Large intestine (tissue), 12 donors: ENCODE measurements at places on chromosomes 12 and 14.

DNA sequence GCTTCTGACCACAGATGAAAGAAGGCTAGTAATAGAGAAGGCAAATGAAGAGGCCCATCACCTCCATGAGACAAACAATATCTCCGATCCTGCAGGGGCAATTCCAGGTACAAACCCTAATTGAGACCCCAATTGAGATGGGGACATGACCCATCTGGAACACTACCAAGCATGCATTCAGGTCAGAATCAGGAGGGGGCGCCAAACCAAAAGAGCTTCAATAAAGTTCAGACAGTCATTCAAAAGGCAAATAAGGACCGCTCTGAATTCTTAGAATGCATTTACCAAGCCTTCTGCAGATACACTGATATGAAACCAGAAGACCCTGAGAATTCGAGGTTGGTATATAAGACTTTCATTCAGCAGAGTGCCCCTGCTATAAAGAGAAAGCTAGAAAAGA is 10.2 kb upstream of the EDDM3B start:
- no peak for DNase-seq

- no peak for DNase-seq
These were observed 157.4 kb upstream of the TMEM260 start for GRCh38 chr14:56422221-56422620.

GRCh38 chr14:32809255-32809654 is 129.4 kb upstream of the NPAS3 start:
- no peak for DNase-seq

DNA sequence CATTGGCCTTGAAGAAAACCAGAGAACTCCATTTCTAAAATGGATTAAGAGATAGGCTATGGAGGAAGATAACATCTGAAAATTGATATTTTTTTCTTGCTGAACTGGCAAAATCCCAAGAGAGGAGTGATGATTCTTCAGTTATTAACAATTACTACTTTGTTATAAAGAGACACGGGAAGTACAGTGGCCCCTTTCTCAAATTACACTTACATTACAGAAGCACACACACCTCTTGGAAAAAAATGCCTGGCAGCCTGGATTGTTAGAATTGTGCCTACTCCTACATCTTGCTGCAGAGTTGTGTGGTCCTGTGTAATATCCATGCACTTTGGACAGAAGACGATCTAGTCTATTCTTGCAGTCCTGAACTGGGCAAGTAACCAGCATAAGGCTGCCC is 71.7 kb downstream of the TGFB3 start:
- no peak for DNase-seq

GRCh38 chr12:115871714-115872113 is 405.8 kb downstream of the MED13L start:
- peak; percentile 8 for DNase-seq
